Naive thymus-derived CD4-positive, alpha-beta T cell (primary cell): ENCODE measurements at places on chromosomes 2 and 18.

GRCh38 chr2:59032499-59032898, 791.4 kb upstream of the FANCL start:
- no peak for DNase-seq

GRCh38 chr18:68426731-68427315, 288.1 kb downstream of the TMX3 start:
- no peak for DNase-seq

DNA sequence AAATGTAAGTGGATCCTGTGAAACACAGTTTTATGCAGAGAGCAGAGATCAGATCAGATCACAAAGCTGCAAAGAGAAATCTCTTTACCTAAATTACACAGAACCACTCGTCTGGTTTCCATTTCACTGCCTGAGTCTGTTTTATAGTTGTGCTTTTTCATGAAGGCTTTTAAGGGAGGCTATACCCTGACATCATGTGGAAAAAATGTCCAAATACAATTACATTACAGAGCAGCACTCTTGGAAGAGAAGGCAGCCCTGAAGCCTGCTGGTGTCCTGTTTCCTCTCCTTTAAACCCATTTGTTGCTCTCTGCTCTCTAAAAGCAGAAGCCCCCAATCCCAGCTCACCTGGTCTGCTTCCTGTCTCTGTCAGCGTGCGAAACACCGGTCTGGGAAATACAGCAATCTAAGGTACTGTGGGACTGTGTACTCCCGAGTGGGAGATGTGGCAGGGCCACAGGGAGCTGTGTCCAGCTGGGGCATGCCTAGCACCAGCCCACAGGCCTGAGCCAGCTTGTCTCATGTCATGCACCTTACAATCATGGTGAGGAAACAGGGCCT, 24.8 kb upstream of the ZFP36L2 start:
- DNase-seq = no peak

- DNase-seq = no peak
These were observed 26.2 kb upstream of the TUBB6 start for GRCh38 chr18:12281861-12282260.

DNA sequence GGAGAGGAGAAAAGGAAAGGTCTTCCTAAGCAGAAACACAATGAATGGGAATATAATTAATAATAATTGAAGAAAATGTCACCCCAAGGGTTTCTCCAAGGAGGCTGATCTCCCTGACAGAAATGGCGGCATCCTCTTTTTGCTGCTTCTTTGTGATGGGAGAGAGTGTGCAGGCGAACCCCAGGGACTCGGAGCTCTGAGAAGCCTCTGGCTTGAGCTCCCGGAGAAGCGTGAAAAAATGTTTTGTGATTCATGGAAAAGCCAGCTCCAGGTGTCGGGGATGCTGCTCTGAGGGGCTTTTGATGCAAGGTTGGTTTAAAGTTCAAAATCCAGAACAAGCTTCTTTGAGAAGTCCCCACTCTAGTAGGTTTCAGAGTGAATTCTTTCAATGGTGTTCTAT, 91.0 kb downstream of the VWA3B start:
- DNase-seq = no peak

GRCh38 chr2:25367296-25367695, 25.6 kb upstream of the DNMT3A start:
- no peak for DNase-seq

- DNase-seq = no peak
These were observed 68.6 kb downstream of the TTC27 start for GRCh38 chr2:32696439-32696838.

GRCh38 chr2:3326182-3326537, 51.5 kb downstream of the EIPR1 start:
- DNase-seq = no peak

- no peak for DNase-seq
These were observed 31.4 kb upstream of the TMEM177 start for GRCh38 chr2:119647440-119648169.

- no peak for DNase-seq
These were observed 68.0 kb upstream of the RIOK3 start for GRCh38 chr18:23384778-23385736.

DNA sequence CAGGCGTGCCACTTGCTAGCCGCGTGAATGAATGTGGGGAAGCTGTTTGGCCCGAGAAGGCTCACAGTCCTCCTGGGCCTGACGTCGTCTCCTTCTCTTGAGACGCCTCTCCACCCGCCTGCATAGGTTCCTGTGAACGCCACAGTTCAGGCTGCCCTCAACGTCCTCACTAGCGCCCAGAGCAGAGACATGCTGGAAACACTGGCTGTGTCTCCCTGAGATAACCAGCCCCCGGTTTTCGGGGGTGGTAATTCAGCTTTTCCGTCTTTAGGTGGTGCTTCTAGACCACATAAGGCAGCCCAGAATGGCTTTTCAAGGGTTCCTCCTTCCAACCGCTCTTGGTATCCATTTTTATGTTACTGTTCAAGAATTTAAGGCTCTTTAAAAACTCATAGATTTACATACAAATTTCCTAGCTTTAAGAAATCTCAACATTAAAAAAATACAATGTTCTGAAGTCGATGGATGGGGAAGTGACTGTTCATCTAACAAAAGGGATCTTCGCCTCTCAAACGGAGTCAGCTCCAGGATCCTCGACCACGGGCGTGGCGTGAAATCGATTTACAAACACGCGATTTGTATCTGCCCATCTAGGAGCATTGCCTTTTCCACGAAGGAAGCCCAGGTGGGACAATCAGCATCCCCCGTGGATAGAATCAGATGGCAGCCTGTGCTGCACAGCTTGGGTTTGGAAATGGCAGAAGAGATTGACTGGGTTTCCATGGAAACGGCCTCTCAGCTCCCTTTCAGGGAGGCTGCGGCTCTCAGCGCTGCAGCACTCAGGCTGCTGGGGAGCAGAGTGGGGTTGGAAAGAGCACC, 110.6 kb upstream of the PXDN start:
- DNase-seq = no peak

DNA sequence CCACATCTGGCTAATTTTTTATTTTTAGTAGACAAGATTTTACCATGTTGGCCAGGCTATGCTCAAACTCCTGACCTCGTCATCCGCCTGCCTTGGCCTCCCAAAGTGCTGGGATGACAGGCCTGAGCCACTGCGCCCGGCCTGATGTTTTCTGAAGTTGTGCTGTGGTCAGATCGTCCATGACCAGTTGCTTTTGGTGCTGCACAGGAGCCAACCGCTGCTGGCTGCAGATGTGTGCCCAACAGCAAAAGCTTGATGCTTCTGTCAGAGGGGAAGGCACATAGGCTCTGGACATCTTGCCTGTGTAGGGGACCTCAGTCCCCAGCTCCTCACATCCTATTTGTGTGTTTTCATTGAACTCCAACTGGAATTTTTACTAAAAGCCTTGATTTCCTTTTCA, 218.3 kb downstream of the AGAP1 start:
- DNase-seq = no peak

GRCh38 chr2:132598536-132598935, 71.5 kb downstream of the LYPD1 start:
- no peak for DNase-seq

GRCh38 chr18:45657357-45658335, 42.4 kb downstream of the SLC14A2 start:
- peak; percentile 37 for DNase-seq

DNA sequence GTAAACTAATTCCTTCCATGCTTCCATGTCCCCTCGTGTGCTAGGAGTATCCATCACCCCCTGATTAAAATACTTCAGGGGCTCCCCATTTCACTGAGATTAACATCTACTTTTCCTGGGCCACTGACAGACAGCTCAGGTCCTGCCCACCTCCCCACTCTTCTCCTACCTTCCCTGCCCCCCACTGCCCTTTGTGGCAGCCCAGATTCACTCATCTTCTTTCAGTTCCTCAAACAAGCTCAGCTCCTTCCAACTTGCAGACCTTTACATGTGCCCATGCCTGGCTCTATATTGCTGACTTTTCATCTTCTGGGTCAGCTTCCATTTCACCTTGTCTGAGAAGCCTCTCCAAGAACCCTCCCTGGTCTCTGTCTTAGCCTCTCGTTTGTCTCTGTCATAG, 12.0 kb downstream of the RUFY4 start:
- DNase-seq = no peak

DNA sequence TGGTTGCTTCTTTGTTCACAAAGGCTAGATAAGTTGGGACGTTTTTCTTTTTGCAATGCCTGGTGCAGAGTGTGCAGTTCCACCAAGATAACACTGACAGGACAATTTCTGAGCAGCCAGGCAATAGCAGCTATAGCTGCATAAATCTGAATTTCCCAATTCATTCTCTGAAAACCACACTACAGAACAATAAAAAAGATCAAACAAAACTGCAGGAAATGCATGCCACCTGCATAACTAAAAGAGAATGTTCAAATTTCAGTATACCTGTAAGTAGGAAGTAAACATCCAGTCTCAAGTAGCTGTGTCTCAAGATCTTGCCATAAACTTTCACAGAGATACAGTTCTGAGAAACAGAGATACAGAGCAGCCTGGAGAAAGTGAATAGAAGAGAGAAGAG, 5.3 kb upstream of the KCTD18 start:
- peak; percentile 53 for DNase-seq

DNA sequence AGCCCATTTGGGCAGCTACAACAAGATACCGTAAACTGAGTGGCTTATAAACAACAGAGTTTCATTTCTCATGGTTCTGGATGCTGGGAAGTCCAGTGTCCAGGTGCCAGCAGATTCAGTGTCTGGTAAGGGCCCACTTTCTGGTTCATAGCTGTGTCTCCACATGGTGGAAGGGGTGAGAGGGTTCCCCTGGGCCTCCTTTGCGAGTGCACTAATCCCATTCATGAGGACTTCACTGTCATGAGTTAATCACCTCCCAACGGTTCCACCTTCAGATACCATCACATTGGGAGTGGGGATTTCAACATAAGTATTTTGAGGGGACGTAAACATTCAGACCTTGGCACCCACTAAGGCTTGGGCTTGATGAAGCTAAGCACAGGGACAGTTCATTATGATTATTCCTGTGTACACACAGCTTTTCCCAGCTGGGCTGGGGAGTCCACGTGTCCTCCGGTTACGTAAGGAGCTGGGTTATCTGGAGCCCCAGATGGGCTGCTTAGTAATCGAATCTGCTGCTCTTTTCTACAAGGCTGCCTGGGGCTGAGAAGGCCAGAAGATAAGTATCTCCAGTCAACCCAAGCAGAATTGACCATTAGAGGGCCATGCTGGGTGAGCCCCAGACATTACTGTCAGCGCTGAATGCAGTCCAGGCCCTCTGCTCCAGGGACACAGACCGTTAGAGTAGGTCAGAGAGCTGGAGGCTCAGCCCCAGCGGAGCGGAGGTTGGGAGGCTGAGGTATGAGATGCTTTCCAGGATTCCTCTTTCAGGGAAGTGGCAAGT, 42.7 kb downstream of the EPAS1 start:
- no peak for DNase-seq

DNA sequence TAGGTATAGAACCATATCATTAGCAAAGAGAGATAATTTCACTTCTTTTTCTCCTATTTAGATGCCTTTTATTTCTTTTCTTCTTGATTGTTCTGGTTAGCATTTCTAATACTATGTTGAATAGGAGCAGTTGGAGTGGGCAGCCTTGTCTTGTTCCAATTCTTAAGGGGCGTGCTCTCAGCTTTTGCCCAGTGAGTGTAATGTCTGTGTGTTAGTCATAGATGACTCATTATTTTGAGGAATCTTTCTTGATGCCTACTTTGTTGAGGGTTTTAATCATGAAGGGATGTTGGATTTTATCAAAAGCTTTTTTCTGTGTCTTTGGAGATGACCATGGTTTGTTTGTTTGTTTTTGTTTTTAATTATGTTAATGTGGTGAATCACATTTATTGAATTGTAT, 1453.1 kb upstream of the SLC39A10 start:
- DNase-seq = no peak

- no peak for DNase-seq
These were observed 162.7 kb upstream of the HDAC4 start for GRCh38 chr2:239563561-239563960.

DNA sequence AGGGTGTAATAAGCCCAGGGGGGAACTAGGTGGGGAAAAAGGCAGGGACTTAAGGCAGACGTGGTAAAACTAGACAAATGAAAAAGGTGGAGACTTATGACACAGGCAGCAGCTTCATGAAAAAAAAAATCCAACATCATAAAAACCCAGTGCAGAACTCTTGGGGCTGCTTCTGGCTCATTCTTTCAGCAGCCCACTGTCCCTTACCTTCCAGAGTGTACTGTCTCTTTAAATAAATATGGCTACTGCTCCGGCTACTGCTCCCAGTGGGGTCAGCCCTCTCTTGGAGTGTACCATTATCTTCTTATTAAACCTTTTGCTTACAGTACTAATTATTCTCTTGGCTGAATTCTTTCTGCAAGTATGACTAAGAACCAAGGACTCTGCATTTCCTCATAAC, 699.5 kb downstream of the DSC3 start:
- no peak for DNase-seq

DNA sequence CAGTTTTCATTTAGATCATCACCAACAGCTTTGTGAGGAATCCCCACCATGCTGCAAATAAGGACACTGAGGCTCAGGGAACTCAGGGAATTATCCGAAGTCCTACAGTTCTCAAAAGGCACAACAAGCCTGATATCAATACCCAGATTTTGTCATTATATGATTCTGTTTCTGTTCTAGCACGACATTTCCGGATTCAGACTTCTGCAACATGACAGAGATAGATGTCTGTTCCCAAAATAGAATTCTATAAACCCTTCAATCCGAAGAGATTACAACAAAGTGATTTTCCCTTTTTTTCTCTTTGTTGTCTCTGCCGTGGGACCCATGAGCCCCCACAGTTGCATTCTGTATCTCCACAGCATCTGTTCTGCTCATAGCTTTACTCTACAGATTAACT, 72.0 kb downstream of the DOCK10 start:
- DNase-seq = no peak

DNA sequence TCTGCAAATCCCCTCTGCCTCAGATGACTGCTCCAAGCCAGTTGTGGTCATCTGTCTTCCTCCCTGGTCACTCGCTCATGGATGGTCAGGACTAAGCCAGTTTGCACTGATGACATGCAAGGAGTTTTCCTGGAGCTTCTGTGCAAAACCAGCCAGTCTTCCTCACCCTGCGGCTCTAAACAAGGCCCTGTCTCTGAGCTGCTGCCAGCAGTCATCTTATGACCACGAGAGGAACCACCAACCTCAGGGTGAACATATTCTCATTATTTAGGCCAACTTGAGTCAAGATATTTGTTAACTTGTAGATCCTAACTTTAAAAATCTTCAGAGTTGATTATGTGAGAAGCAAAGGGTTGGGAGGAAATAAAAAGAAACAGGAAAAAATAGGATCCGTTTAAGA, 119.9 kb upstream of the CAB39 start:
- no peak for DNase-seq
